ENCODE measurements at places on chromosomes 2 and 18. TPM values are rescaled to one million over a fixed set of nuclear protein-coding genes. Genes with fewer than 3 reads are reported as not detected.

DNA sequence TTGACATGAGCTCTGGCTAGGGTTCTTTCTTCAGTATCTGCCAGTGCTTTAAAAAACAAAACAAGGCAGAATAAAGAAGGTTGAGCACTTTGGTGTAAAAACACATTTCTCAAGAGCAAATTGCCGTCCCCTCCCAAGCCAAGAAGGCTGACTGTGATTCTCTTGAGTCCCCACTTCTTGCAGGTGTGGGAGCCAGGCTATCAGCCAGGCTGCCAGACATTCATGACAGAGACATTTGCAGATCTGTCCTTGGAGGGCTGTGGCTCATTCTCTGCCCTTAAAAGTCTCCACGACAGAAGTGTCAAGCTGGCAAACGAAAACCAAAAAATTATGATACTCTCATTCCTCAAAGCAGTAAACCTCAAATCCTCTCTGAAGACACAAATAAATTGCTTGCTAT is 749.3 kb upstream of the HS6ST1 start:
- no peak overlapping the region for H3K27ac ChIP-seq
- DNase-seq = no peak
- H3K4me1 ChIP-seq = no peaks in the 10 kb centered on the region
- H3K4me3 ChIP-seq = no peak overlapping the region

GRCh38 chr2:137771064-137771463 is 193.2 kb upstream of the HNMT start:
- H3K27me3 ChIP-seq = no peaks in the 10 kb centered on the region
- H3K4me3 ChIP-seq = no peak overlapping the region
- H3K4me1 ChIP-seq = no peaks in the 10 kb centered on the region
- no peak for DNase-seq
- no peaks in the 10 kb centered on the region for H3K36me3 ChIP-seq
- H3K27ac ChIP-seq = no peak overlapping the region

GRCh38 chr2:74944987-74945787 is 13.3 kb upstream of the POLE4 start:
- DNase-seq = no peak
- no peak overlapping the region for H3K27ac ChIP-seq
- H3K4me1 ChIP-seq = peaks cover 5% of the 10 kb centered on the region
- H3K4me3 ChIP-seq = no peak overlapping the region
- no peaks in the 10 kb centered on the region for H3K36me3 ChIP-seq

DTNA gene
- 9.6 TPM for total RNA-seq

GRCh38 chr18:45252474-45252873 is 362.8 kb upstream of the SLC14A2 start:
- no peaks in the 10 kb centered on the region for H3K27me3 ChIP-seq
- H3K36me3 ChIP-seq = no peaks in the 10 kb centered on the region
- no peak for DNase-seq
- no peak overlapping the region for H3K27ac ChIP-seq
